ENCODE measurements at places on chromosomes 2 and 18.

DNA sequence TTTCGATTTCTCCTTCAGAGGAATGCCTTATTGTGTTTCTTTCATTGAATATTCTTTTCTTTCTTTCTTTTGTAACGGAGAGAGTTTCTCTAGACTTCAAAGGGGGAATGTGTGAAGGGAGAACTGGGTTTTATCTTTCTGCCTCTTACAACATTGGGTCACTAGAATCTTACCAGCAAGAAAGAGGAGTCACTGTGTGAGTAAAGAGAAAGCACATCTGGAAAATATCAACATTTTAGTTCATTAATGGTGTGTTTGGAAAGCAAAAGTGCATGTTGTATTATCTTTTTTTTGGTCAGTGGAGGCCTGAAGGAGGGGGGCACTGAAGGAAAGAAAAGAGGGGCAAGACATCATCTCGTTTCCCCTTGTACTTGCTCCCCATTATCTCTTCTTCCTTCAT is 86.6 kb upstream of the THOC1 start:
- DNase-seq, result no peak

DNA sequence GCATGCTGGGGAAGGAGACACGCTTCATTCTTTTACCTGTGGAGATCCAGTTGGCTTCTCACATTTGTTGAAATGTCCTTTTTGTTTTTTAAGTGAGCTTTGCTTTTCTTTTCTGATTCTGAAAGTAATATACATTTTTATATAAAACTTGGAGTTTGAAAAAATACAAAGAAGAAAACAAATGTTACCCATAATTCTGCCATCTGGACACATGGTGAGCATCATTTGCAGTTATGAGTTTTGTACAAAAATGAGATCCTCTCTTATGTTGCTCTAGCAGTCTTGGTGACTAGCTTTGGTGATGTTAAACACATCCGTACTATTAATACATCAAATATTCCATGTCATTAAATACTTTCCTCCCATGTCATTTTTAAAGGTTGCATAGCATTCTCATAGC is 101.1 kb upstream of the OTOS start:
- DNase-seq, result no peak

DNA sequence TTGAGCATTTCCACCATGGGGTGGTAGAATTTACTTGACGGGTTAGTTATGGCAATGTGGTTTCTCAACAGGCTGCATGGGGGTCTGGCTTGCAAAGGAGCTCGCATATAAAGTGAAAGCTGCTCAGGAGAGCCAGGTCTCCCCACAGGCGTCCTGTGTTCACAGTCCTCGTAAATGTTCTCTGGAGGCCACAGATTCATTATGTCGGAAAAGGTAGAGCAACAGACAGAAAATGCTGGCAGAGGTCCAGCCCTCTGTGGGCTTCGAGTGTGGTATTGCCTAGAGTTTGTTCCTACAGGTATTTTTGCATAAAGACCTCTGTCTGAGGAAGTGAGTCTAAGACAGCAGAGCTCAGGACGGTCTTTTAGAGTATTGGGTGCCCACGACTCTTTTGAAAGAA is 96.4 kb downstream of the CDCA7 start:
- no peak for DNase-seq

GRCh38 chr2:42008241-42008921 is 39.4 kb upstream of the PKDCC start:
- no peak for DNase-seq

- DNase-seq, result no peak
These were observed 94.3 kb upstream of the ITGB6 start for GRCh38 chr2:160294339-160294803.

DNA sequence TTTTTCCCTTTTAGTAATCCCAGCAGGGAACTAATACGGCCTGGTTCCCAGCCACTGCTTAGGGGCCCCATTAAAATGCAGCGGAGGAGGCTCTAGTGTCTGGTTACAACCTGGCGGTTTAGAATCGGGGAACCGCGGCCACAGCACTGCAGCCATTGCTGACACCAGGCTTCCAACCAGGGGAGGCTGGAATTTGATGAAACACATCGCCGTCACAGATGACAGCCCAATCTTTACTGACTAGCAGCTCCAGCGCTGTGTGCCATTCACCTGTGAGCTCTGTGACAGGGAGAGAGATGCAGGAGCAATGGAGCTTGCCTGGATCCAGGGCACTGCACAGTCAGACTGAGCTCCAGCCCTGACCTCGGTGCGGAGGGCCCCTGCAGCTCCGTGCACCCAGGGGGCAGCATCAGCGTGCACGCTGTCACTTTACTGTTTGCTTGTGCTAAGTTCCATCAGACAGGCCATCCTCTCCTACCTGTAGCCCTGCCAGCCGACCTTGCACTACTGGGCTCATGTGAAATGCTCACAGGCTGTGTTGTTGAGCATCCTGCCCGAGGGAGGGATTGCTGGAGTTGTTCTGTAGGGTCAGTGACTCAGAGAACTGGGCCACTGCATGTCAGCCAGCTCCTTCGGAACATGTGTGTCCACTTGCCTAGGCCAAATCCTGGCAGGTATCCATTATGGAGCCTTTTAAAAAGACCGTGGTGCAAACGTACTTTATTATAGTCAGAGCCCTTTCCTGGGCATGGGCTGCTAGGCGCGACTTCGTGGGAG is 203.5 kb downstream of the SEPTIN10 start:
- DNase-seq, result no peak

DNA sequence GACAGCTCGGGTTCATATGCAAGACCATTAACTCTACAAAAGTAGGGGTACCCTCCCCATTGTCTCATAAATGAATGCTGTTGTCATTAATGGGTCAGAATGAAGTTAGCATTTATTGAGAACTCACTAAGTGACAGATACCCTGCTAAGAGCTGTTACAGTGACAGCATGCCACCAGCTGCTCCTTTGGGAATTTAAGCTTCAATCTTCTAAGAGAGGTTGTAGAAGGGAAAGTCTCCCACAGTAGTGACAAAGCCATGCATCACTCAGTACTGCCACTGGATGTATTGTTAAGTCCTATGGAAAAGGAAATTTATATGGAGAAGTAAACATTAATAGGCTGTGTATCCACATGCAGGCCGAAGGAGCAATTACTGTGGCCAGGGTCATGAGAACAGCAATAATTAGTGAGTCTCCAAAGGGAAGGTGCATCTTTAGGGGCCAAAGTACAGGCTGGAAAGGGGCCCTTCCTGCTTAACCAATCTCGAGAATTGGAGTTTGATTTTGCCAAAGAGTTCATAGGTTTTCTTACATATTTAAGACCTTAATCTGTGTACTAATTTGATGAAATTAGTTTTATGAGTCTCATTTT is 64.5 kb upstream of the FAM124B start:
- no peak for DNase-seq

- DNase-seq, result no peak
These were observed 2.8 kb upstream of the CENPA start for GRCh38 chr2:26782876-26783704.

DNA sequence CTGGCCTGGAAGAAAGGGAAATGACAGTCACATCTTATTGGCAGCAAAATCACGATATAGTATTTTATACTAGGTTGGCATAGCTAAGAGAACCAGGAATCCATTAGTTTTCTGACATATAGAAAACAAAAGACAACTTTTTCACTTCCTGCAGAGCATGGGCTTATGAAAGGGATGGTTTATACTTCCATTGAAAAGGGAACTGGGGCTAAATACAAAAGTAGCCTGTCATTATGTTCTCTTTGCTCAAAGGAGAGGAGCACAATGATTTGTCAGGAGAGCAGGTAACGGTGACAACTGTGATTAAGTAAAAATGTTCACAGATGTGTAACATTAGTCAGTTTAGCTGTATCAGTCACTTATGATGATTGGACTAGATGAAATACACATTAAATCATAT is 46.4 kb downstream of the SLC25A12 start:
- DNase-seq, result no peak

- DNase-seq, result no peak
These were observed 119.9 kb upstream of the PIEZO2 start for GRCh38 chr18:11269257-11269656.

GRCh38 chr2:46695283-46695682 is 215.9 kb downstream of the TMEM247 start:
- DNase-seq, result no peak

GRCh38 chr2:19886261-19886660 is 15.5 kb downstream of the TTC32 start:
- no peak for DNase-seq

DNA sequence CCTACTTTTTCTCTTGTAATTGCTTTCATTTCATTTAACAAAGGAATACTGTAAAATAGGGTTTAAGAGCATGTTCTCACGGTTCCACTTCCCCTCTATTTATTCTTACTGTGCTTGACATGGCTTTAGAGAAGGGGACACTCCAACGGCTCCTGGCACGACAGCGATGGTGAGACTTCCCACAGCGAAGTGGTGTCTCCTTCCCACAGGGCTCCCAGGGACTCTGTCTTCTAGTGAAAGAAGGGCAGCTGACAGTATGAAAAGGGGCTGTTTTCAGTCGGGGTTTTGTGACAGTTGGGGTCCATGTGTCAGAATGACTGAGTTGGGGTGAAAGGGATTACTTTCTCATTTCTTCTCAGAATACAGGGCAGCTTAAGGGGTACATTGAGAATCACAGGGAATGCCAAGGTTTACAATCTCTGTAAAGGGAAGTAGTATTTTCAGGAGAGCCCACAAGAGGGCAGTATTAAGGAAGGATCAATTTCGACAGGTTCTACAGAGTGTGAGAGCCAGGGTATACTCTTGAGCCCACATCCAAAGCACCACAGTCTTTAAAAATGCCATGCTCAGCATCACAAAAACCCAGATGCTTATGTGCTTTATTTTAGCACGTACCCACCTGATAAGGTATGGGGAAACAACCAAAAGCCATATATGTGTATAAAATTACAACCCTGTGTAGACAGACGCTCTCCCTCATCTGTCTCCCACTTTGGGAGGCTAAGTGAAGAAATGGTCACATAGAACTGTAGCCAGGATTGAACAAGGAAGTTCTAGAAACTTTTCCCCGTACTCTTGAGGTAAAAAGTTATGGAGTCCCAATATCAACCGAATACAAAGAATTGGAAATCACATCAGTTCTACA is 31.3 kb upstream of the RAPGEF4 start:
- DNase-seq, result no peak

DNA sequence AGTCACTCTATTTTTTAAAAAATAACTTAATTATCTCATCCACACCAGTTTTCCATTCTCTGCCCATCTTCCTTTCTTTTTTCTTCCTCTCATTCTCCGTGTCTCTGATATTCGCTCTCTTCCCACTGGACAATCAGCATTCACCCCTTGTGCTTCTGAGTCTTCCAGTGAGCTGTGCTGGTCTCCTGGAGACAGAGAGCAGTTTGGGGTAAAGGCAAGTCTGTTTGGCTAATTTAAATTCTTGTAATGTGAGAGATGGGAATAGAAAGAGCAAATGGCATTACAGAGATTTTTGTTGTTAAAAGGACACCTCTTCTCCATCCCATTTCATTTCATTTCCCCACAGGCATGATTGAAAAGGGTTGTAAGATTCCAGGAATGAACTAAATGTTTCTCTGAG is 107.5 kb downstream of the DTNA start:
- no peak for DNase-seq

DNA sequence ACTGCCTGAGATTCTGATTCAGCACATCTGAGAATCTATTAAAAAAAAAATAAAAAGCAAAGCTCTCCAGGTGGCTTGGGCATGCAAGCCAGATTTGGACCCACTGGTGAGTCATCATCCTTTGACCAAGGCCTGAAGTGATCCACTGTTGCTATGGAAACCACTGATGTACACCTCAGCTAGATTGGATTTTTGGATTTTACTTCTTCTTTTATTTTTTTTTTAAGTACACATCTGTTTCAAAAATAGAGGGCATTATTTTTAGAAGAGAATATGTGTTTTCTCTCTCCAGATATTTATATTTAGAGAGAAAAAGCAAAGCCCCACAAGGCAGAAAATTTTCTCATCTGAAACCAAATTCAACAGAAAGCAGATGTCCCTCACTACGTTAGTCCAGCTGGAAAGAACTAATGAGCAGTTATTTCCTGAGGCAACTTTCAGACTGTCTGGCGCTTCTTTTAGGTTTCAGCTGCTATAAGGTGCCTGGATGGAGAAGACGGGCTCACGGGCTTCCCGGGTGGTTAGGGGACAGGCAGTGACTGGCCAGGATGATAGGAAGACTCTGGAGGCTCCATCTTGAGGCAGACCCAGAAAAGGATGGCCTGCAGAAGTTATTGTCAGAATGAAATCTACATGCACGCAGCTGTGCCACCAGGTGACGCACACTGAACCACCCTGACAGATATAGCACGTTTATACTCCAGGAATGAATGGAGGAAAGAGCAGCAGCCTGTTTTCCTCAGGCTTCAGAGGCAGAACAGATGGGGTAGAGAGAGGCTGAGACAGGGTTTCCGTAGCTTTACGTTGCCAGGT is 50.5 kb downstream of the MRPL35 start:
- no peak for DNase-seq

DNA sequence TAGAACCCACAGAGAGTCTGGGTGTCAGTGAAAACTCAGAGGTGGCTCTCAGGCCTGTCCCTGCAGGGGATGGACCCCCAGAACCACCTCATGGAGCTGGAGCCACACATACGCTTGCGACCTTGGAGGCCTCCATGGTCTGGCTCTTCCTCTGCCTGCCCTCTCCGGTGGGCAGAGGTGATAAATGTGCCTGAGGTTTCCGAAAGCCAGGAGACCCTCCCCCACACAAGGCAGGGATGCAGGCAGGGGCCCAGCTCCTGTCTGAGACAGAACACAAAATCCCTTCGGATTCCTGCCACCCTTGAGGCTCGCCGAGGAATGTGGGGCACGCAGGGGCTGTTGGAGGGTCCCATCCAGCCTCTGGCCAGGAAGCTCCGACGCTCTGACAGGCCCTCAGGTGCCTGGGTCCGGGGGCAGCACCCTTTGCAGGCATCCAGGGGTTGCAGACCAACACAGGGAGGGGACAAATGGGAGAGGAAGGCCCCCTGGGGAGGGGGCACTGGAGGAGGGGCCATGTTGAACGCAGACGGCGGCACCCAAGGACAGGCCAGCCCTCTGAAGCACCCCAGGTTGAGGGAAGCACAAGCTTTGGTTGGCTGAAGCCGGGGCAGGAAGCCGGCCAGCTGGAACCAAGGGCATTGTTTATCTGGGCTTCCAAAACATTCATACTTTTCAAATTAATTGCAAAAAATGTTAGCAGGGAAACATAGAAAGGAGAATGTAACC is 4.1 kb upstream of the SNED1 start:
- DNase-seq, result no peak

GRCh38 chr2:83596592-83597282 is 862.3 kb downstream of the SUCLG1 start:
- DNase-seq, result no peak

All from stimulated activated CD8-positive, alpha-beta memory T cell treated with anti-CD3 and anti-CD28 coated beads, Interleukin-15, amount 100 ng/mL, for 4 hours (primary cell).